ENCODE measurements at places on chromosomes 16 and 17.

DNA sequence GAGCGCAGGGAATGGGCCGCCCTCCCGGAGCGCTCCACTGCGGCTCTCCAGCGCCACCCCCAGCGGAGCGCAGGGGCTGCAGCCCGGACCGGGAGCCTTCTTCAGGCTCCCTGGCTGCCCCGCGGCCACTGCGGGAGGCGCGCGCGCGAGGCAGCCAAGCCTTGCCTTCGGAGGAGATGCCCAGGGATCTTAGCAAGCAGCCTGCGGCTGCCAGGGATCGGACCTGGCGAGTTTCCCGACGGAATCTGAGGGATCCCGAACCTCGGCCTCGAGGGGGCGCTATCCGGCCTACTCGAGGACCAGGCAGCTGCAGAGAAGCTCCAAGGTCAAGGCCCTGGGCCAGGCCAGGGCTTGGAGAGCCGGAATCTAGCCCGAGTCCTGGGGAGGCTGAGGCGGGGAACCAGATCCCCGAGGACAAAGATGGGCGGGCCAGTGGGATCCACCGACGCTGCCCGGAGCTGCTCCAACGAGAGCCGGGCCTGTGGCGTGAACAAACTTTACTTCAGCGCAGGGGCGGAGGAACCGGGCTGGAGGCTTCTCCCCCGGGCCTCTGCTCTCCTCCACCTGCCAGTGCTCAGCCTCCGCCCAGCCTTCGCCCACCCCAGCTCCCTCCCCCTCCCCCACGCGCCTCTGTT is at the start of gene IRX6:
TSS of gene IRX6 (plus strand) at position 567 of the 635 bp plus-strand sequence. CDS start 889 bp downstream, outside the sequence.
- DNase-seq: no peak

GRCh38 chr17:78264590-78264989 is 33.2 kb downstream of the TMEM235 start:
- DNase-seq: no peak

- no peak for DNase-seq
These were observed 7.2 kb upstream of the COL1A1 start for GRCh38 chr17:50208611-50209061.

- DNase-seq: no peak
These were observed 1.0 kb downstream of the AMZ2 start for GRCh38 chr17:68248891-68249290.

- no peak for DNase-seq
These were observed 763 bp upstream of the TOM1L1 start for GRCh38 chr17:54899721-54900456.

- DNase-seq: no peak
These were observed 21.6 kb downstream of the VASN start for GRCh38 chr16:4393240-4393600.

- DNase-seq: no peak
These were observed 216.3 kb downstream of the PRKCA start for GRCh38 chr17:66518677-66519076.

GRCh38 chr17:66684261-66684660 is 150.7 kb upstream of the CACNG5 start:
- no peak for DNase-seq

GRCh38 chr17:73551759-73552158 is 92.5 kb downstream of the SDK2 start:
- no peak for DNase-seq

All from activated T-helper 9 cell treated with anti-CD3 and anti-CD28 coated beads, Interleukin-2, amount 50 U/mL, for 16 hours (primary cell).